ENCODE measurements at places on chromosomes 7 and 10.

DNA sequence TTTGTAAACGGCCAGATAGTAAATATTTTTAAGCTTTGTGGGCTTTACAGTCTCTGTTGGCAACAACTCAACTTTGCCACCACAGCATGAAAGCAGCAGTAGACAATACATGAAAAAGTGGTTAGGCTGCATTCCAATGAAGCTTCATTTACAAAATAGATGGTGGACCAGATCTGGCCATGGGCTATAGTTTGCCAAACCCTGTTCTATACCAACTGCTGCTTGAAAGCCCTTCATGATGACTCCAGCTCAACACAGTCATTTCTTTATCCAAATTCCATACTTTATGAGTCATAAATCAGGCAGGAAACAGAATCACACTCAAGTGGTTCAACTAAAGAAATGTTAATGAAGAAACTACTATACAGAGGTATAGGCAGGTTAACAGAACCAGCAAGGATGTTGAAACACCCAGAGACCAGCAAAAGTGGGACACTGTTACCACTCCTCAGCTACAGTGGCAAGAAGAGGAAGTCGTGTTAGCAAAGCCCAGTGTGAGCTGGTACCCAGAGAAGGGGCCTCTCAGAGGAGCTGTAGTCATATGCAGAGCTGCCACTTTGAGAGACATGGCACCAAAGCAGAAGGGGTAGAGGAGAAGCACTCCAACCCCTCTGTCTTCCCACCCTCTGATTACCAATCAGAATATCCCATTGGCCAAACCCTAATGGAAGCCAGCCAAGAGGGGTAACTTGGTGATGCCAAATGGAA, 72.5 kb downstream of the PRLHR start:
- peak; percentile 40 for DNase-seq

- DNase-seq: no peak
Observed at GRCh38 chr7:66301249-66301648, 96.1 kb downstream of the TPST1 start.

DNA sequence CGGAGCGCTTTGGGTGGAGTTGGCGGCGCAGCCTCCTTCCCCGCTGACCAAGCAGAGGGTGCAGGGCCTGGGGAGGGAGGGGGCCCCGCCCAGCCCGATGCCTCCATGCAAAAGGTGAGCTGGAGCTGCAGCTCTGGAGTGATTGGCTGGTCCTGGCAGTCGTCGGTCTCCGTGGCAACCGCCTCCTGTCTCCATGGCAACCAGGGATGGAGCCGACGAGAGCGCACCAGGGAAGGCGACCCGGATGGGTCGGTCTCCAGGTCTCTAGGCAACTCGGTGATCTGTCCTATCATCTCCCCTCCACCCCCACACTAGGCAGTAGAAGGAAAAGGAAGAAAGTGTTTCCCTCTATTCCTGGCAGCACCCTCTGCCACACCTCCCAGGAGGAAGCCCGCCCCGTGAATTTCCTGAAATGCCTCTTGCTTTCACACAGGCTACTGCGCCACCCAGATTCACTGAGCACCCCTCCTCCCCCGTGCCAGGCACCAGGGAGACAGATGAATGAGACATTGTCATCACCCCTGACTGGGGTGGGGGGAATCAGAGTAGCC, 647 bp upstream of the NACAD start:
- peak; percentile 42 for DNase-seq

- no peak for DNase-seq
Observed at GRCh38 chr7:25619381-25619780, 391.1 kb upstream of the NPVF start.

DNA sequence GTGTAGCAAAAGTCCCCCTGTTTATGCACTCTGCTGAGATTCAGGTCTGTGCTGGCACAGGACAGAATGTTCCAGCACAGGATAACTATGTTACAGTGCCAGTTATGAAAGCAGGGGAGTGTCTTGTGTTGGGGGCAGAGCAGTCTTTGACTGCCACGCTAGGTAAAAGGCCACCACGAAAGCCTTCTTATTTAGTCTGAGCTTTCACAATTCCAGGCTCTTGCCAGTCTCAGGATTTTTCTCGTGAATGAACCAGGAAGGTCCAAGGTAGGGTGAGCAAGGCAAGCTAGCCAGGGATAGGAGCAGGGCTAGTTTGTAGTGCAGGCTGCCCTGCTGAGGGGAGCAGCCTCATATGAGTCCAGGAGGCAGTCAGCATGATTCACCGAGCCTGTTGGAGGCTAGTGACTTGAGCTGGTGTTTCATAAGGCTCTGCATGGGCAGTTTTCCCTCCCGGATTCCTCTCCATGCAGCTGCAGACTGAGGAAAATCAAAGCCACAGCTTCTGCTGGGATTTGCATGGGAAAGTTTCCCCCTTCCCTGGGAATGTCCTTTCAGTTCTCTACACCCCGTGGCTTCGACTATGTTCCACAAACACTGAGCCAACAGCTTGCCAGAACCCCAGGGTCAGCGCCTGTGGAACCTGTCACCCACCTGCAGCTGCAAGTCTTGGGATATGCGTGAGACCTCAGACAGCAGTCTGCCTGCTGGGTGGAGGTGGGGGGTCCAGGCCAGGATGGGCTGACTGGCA, 112.3 kb downstream of the JCAD start:
- DNase-seq: peak; percentile 91

DNA sequence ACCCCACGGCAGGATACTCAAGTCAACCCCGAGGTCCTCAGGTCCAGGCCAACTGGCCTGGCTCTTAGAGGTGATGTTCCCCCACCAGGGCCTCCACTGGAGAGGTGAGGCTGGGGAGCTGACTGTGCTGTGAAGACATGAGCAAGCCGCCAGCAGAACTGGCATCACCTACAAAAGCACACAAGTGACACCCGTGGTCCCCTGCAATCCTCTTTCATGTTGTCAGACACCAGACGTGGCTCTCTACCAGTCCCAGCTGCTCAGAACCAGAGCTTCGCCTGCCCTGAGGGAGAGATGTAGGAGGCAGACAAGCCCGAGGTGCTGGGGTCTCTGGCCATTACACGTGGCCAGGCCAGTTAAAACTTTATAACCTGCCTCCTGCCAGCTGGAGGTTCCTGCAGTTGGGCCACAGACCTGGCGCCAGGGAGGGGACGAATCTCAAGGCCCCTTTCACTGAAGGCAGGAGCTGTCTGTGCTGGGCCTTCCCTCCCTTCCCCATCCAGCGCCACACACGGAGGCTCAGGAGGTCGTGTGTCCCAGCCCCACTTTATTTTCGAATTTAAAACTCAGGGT, 2.2 kb downstream of the COMTD1 start:
- no peak for DNase-seq

GRCh38 chr10:78889536-78890063, 179.2 kb upstream of the ZMIZ1 start:
- DNase-seq: no peak

DNA sequence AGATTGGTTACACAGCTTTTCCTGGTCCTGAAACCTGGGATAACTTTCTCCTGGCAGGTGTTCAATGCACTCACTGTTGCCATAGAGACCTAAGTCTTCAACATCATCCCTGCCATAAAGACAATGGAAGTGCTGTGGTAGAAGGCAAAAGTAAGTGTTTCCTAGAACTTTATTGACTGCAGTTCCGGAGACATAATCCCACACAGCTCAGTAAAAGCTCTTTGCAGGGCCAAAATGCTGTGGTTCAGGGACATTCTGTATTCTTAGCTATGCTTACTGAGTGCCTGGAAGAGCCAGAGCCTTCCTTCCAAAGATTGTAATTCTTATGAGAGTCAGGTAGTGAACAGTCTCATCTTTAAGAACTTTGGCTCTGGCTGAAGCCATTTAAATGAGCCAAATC, 5.3 kb downstream of the WIPF3 start:
- DNase-seq: no peak

GRCh38 chr7:52009181-52009580, 692.6 kb upstream of the COBL start:
- no peak for DNase-seq

- DNase-seq: peak; percentile 63
Observed at GRCh38 chr10:89118091-89118490, 89.0 kb downstream of the CH25H start.

GRCh38 chr7:18457832-18458231, 37.7 kb upstream of the HDAC9 start:
- no peak for DNase-seq

DNA sequence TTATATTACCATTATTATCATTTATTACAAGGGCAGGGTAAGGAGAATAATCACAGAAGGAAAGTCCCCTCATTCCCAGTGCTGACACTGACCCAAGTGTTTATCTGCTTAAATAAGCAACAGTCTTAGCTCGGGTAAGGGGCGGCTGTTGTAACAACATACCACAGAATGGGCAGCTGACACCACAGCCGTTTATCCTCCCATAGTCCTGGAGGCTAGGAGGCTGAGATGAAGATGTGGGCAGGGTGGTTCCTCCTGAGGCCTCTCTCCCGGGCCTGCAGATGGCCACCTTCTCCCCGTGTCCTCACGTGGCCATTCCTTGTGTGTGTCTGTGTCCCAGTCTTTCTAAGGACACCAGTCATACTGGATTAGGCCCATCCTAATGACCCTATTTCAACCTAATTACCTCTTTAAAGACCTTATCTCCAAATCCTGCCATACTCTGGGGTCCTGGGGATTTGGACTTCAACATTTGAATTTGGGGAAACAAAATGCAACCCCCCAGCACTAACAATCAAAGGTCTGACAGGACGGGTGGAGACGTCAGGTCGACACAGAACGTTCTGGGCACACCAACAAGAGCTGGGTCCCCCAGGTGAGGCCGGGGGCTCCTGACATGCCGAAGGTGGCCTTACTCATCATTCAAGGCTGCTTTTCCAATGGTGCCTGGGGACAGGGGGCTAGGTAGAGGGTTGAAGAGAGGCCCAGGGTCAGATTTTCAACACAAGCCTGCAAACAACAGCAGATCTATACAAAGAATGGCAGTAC, 93.5 kb downstream of the TNS3 start:
- peak; percentile 53 for DNase-seq

DNA sequence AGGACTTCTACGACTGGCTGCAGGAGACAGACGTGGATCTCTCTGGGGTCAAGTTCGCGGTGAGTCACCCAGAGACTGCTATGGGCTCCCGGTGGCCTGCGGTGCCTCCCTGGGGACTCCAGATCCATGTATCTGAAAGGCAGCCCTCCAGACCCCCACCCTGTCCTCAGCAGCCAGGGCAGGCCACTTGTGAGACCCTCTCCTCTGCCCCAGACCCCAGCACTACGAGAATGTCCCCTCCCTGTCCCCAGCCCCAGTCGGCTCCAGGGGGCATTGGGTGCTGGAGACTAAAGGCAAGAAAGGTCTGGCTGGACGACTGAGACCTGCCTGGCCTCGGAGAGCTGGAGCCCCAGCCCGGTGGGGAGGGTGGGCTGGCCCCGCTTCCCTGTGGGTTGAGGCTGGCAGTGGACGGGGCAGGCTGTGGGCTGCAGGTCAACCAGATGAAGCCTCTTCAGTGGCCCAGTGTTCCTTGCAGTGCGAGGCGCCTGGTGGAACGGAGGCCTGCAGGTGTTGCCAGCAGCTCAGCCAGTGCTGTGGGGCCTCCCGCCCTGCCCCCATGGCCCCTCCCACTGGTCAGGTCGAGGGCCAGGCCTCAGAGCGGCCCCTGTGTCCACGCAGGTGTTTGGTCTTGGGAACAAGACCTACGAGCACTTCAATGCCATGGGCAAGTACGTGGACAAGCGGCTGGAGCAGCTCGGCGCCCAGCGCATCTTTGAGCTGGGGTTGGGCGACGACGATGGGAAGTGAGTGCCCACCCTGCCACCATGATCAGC, 13.8 kb downstream of the TMEM120A start:
- DNase-seq: no peak

- no peak for DNase-seq
Observed at GRCh38 chr7:32191305-32191704, 121.1 kb upstream of the PDE1C start.

DNA sequence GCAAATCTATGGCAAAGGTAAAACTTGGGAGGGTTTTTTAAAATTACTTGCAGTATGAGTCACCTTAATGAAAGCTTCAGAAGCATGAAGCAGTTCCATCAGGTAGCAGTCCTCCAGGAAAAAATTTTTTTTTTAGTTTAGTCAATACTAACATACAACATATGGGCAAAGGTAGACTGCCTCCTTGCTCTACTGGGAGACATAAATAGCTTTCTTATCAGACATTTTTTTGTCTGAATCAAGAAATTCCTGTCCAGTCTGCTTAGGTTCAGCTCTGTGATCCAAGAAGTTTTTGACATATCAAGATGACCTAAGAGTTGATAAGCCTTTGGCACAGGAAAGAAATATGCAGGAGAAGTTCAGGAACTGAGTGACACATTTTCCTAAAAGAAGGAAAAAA, 171.5 kb upstream of the TCF7L2 start:
- DNase-seq: peak; percentile 13

DNA sequence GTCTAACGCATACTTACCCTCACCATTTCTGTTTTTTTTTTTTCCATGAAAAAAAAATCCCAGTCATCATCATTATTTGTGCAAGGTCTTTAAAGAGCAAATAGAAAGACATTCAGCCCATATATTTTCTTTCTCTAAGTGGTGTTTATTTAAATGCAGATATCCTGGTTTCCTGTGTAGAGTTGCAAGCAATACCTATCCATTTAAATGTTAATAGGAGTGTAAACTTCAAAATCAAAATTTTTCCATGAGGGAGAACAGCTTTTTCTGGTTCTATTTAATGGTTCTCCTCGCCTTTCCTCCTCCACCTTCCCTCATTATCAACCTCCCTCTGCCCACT, 120.1 kb upstream of the AGK start:
- DNase-seq: no peak

DNA sequence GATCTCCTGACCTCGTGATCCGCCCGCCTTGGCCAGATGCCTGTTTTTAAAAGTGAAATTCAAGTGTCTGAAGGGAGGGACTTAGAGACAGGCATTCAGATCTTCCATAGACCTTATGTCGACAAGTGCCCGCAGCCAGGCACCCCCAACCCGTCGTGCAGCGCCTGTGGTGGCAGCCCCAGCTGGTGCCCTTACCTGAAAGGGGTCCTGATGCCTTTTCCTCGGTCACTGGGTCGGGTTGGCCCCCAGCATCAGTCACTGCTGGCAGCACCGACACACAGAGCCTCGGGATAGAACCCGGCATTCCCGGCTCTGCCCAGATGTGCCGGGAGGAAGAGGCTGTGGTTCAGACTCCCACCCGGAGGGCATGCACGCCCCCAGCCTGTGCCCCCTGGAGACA, 23.3 kb downstream of the LRRC27 start:
- no peak for DNase-seq

- no peak for DNase-seq
Observed at GRCh38 chr10:21722209-21722608, 188.2 kb downstream of the MLLT10 start.

DNA sequence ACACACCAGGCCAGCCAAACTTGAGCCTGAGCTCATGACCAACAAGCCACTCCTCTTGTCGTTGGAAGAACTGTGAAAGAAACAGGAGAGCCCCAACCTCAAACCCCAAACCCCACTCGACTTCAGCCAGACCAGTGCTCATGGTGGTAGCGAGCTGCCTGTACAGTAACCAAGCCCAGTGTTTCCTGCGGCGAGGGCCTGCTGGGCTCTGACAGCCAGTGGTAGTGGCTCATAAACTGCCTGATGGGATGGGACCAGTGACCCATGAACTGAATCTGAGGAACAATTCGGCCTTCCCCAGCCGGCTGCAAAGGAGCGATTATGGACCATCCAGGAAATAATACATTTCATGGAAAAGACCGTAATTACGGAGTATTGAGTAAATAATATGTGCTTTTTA, 191.9 kb downstream of the RPS24 start:
- DNase-seq: no peak

- peak; percentile 3 for DNase-seq
Observed at GRCh38 chr10:124319926-124320391, 98.8 kb downstream of the OAT start.

GRCh38 chr10:101379663-101380352, 25.8 kb downstream of the BTRC start:
- DNase-seq: no peak

- DNase-seq: peak; percentile 53
Observed at GRCh38 chr7:95772771-95773581, 622 bp downstream of the DYNC1I1 start.

Measured in iris pigment epithelial cell (primary cell).